ENCODE measurements at places on chromosomes 1 and 21.

- no peak for DNase-seq
Measured at GRCh38 chr1:25256578-25256965, 9.3 kb upstream of the RSRP1 start.

DNA sequence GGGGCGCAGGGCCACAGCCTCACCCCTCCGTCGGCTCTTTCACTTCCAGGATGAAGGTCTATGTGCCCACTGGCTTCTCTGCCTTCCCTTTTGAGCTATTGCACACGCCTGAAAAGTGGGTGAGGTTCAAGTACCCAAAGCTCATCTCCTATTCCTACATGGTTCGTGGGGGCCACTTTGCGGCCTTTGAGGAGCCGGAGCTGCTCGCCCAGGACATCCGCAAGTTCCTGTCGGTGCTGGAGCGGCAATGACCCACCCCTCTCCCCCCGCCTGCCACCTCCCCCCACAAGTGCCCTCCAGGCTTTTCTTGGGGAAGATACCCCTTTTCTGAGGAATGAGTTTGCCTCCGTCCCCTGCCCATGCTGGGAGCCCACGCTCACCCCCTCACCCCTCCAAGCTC, 35.2 kb downstream of the EPHX1 start:
- no peak for DNase-seq

- DNase-seq, result no peak
Measured at GRCh38 chr1:232822530-232822929, 17.3 kb downstream of the MAP10 start.

GRCh38 chr1:48761986-48762385, 14.7 kb downstream of the BEND5 start:
- no peak for DNase-seq

GRCh38 chr1:170175041-170175440, 29.3 kb downstream of the NTMT2 start:
- no peak for DNase-seq

- no peak for DNase-seq
Measured at GRCh38 chr1:11143907-11144306, 44.2 kb upstream of the EXOSC10 start.

DNA sequence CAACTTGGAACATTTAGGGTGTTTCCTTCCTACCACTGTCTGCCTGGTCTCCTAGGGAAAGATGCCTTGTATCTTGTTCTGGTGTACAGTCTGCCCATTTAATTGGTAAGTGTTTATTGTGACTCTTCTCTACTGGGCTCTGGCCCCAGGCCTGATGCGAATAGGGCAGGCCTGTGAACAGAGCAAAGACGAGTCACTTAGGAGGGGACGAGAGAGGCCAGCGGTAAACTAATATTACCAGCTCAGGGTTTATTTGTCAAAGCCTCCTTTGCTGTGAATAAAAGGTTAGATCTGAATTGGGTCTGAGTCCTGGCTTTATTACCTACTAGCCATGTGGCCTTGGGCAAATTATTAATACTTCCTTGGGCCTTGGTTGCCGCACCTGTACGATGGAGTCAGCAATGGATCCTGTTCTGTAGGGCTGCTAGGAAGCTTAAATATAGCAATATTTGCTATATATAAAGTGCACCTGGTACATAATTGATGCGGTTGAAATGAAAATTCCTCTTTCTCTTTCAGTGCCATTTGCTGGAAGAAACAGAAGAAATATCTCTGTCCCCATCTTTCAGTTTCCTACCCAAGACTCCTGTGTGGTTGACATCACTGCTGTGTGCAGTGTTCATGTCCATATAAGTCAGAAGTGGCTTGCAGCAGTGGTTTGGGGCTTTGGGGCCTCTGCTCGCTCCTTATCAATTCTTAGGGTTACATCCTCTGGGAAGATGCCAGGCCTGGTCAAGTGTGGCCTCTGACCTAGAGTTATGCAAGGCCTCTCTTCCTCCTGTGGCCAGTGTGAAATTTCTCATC, 32.4 kb downstream of the MAPKAPK2 start:
- DNase-seq, result peak; percentile 62

GRCh38 chr21:45576838-45577737, 34.8 kb upstream of the SLC19A1 start:
- peak; percentile 40 for DNase-seq

DNA sequence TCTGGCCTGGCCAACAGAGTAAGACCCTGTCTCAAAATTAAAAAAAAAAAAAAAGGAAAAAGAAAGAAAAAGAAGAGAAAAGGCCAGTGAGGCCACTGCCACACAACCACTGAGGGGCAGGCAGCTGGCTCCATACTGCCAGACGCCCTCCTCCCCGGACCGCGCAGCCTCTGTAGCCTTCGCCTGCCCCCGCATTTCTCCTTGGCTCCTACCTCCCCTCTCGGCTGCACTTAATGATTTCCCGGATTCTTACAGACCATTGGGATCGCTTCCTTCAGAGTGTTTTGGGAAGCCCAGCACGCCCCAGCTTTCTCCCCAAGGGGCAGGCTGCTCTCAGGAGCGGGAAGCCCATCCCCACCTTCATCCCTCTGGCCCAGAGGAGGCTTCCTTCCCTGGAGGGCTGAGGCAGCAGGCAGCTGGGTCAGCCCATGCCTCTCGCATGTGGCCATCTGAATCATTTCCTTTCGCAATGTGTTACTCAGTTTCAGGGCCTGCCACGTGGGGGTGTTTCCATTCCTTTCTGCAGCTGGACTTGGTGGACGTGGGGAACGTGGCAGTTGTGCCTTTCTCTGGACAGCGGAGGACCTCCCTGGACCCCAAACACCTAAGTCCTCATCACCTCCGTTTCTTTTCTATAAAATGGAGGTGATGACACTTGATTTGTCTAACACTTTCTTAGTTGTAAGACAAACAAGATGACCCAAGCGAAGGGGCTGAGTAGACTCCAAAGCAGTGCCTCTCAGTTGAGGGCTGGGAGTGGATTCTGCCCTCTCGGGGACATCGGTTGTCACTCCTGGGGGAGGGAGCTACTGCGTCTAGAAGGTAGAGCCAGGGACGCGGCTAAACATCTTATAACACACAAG, 2.3 kb downstream of the SLC2A5 start:
- DNase-seq, result no peak

GRCh38 chr1:107991371-107992066, 26.5 kb upstream of the VAV3 start:
- DNase-seq, result no peak

DNA sequence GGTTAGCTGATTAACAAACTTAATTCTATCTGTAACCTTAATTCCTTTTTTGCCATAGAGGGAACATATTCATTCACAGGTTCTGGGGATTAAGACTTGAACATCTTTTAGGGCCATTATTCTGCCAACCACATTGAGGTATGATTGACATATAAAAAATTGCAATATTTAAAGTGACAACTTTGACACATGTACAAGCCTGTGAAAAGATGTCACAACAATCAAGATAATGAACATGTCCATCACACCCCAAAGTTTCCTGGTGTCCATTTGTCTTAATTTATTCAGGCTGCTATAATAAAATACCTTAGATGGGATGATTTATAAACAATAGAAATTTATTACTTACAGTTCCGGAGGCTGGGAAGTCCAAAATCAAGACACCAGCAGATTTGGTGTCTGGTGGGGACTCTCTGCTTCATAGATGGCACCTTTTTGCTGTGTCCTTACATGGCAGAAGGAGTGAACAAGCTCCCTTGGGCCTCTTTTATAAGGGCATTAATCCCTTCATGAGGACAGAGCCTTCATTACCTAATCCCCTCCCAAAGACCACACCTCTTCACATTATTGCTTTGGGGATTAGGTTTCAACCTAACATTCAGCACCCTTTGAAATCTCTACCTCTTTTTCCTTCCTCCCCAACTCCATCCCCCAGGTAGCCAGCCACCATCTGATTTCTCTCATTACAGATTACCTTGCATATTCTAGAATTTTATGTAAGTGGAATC, 33.0 kb upstream of the TP53BP2 start:
- no peak for DNase-seq

GRCh38 chr1:16976966-16977365, 3.5 kb downstream of the MFAP2 start:
- DNase-seq, result no peak

All from Peyer's patch (tissue), 4 donors.